ENCODE measurements at places on chromosomes 5 and 9. TPM values are rescaled to one million over a fixed set of nuclear protein-coding genes. Genes with fewer than 3 reads are reported as not detected.

The SLCO6A1 gene
- total RNA-seq = not detected

The PRDM9 gene
- total RNA-seq = not detected

The PNPLA7 gene
- total RNA-seq = 0.44 TPM

The LMBRD2 gene
- total RNA-seq = 4.1 TPM

The GABRA6 gene
- total RNA-seq = under 0.01 TPM

All from lung microvascular endothelial cell (primary cell).